ENCODE measurements at places on chromosomes 6 and 20. TPM values are rescaled to one million over a fixed set of nuclear protein-coding genes. Genes with fewer than 3 reads are reported as not detected.

GRCh38 chr6:73586416-73586974 is 65.7 kb upstream of the EEF1A1 start:
- peaks cover 27% of the 10 kb centered on the region for H3K4me1 ChIP-seq
- no peak for DNase-seq
- peak overlapping the region; percentile 94 for H3K27ac ChIP-seq
- H3K27me3 ChIP-seq: no peaks in the 10 kb centered on the region
- peak overlapping the region; percentile 4 for H3K4me3 ChIP-seq

DNA sequence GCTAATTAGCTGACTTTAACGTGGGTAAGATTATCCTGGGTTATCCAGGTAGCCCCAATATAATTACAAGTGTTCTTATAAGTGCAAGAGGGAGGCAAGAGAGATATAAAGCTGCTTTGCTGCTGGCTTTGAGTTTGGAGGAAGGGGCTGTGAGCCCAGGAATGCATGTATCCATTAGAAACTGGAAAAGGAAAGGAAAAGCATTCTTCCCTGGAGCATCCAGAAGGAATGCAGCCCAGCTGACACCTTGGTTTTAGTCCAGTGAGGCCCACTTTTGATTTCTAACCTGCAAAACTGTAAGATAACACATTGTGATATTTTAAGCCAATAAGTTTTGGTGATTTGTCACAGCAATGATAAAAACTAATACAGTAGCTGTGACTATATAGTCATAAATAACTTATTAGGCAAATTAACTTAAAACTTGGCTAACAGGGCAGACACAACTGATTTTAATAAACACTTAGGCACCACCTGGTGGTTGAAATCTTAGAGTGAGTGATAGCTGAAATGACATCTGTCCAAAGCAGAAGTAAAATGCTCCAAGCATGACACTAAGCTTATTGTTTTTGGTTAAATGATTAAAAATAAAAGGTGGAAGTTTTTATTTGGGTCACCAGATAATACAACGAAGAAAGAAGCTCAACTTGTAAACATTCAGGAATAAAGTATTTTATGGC is 35.6 kb downstream of the ADGRF4 start:
- H3K4me1 ChIP-seq: peaks cover 4% of the 10 kb centered on the region
- H3K36me3 ChIP-seq: no peaks in the 10 kb centered on the region
- no peak overlapping the region for H3K4me3 ChIP-seq

- no peaks in the 10 kb centered on the region for H3K4me1 ChIP-seq
- no peak for DNase-seq
- H3K27me3 ChIP-seq: peaks cover 3% of the 10 kb centered on the region
- H3K4me3 ChIP-seq: no peak overlapping the region
- H3K27ac ChIP-seq: no peak overlapping the region
- no peaks in the 10 kb centered on the region for H3K36me3 ChIP-seq
Observed at GRCh38 chr6:85382541-85382940, 67.3 kb upstream of the NT5E start.

DNA sequence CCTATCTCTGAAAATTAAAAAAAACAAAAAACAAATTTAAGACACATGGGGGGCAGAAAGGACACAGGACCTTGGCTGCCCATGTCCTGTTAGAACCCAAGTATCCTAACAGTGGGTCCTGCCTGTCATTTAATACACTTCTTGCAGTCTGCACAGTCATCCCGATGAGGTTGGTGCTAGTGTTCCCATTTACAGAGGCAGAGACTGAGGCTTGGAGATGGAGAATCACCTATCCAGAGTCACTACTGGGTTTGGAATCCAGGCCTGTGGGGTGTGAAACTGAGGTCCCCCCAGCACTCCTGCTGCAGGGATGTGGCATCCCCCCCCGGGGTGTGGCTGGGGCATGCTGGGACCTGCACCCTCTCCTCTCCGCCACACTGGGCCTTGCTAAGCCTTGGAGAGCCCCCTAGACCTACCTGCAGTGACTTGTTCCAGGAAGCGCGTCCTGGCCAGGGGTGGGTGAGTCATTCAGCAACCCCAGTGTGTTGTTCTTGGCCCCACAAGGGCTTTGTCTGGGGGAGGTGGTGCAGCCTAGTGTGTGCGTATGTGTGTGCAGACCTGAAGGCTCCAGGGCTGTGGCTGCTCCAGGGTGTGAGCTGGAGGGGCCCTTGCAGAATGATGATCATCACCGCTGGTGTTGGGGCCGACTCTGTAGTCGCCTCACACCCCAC is 49.7 kb downstream of the BCAS4 start:
- no peak overlapping the region for H3K27ac ChIP-seq
- H3K27me3 ChIP-seq: no peaks in the 10 kb centered on the region

Gene SLC12A5
- 9.6 TPM for total RNA-seq

All from neural crest cell (in vitro differentiated cells).